ENCODE measurements at places on chromosomes 5 and 9.

GRCh38 chr9:103530934-103531333, 535.8 kb downstream of the CYLC2 start:
- DNase-seq = no peak

DNA sequence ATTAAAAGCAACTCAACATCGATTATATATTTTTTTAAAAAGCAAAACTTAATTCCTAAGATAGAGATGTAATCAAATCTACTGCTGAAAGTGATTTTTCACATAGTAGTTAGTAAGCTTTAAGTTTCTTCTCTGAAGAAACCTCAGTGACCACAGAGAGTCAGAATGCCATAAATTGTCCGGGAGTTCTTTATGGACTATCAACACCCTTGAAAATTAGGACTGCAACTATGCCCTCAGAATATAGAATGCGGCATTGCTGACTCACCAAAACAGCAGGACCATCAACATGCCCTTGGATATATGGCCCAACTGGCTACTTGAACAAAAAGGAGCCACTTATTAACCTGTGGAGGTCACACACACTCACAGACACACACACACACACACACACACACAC, 228.9 kb upstream of the SNX2 start:
- no peak for DNase-seq

DNA sequence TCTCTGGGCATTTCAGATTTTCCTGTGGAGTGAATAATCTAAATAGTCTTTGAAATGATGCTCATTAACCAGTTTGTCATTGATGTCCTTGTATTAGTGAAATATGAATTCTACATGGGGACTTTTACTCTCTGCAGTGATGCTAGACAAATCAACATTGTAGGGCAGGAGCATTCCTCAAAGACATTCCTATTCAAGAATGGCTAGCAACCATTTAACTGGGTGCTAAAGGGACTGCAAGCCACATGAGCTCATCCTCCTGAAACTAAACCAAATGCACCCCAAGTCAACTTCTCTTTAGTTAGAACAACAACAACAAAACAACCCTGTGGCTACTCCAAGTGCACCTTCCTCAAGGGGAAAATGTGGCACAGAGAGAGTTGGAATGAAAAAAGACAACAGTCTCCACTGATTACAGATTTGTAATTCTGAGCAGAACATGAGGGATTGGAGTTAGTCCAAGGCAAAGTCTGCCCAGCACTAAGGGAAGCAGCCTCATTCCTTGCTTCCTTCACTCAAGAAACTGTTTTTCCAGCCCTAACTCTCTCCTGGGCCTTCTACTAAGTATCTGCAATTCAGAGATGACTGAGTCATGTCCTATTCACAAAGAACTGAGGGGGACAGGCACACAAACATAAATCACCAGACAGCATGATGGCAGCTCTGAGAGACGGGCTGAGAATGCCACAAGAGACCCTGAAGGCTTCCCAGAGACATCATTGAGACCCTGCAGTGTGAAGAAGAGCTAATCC, 82.0 kb upstream of the WWC1 start:
- peak; percentile 57 for DNase-seq

GRCh38 chr5:14355391-14355790, 212.2 kb downstream of the TRIO start:
- no peak for DNase-seq

- DNase-seq = no peak
Observed at GRCh38 chr5:170591054-170591453, 87.2 kb downstream of the KCNIP1 start.

DNA sequence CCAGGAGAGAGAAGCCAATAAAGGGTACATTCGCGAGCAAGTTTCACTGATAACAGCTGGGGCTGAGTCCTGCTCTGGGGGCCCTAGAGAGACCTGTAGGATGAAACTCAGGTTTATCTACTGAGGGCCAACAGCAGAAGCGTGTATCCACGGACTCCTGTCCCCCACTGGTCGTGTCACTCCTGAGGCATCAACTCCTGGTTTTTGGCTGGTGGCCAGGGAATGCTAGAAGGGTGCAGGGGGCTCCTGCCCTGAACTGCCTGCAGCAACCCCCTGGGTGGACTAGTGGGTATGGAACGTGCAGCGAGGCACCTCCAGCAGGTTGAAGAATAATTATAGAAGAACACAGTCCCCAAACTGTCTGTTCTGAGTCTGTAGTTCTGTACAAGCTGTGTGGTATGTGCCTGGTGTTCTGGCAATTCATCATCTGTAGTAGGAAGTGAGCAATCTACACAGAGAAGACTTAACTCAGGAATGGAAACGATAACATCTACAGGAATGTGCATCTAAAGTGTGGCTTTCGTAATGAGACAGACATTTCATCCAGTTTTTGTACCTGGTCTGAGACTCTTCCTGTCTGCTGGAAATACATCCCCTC, 64.5 kb upstream of the GNA14 start:
- DNase-seq = peak; percentile 53

- DNase-seq = no peak
Observed at GRCh38 chr5:125275725-125276090, 529.3 kb upstream of the ZNF608 start.

DNA sequence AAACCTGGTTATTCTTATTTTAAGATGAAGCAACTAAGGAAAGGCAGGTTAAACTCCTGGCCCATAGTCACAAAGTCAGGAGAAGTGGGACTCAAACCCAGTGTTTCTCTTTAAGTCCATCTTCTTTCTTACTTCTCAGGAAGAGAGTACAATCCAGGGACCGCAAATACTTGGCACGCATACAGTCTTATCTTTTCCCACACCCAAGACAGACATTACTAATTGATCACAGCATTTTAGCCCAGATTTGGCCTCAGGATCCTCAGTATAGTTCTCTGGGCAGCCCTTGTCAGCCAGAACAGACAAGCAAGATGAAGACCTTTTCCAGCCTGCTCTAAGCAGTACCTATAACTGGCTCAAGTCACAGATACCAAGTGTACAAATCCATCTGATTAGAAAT, 125.5 kb upstream of the RAI14 start:
- DNase-seq = no peak

DNA sequence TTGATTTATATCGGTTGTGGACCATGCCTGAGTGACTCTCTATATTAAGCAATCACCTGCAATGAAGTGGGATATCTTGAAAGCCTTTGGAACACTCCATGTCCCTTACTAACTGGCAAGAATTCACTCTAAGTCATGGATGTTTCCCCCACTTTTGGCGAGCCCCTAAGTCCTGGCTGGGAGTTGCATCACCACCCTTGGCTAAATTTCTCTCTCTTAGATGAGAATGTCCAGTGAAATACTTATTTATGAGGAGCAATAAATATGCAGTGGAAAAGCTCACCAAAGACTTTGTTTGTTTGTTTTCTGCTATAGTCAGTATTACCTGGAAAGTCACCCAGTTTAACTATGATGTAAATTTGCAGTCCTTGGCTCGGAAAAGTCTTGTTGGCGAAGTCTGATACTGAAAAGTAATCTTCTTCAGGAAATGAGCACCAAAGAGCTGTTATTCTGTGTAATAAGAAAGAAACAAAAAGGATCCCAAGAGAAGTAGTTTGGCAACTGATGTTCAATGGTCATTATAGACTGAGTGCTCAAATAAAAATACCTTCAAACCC, 333.8 kb downstream of the DMRT2 start:
- no peak for DNase-seq

DNA sequence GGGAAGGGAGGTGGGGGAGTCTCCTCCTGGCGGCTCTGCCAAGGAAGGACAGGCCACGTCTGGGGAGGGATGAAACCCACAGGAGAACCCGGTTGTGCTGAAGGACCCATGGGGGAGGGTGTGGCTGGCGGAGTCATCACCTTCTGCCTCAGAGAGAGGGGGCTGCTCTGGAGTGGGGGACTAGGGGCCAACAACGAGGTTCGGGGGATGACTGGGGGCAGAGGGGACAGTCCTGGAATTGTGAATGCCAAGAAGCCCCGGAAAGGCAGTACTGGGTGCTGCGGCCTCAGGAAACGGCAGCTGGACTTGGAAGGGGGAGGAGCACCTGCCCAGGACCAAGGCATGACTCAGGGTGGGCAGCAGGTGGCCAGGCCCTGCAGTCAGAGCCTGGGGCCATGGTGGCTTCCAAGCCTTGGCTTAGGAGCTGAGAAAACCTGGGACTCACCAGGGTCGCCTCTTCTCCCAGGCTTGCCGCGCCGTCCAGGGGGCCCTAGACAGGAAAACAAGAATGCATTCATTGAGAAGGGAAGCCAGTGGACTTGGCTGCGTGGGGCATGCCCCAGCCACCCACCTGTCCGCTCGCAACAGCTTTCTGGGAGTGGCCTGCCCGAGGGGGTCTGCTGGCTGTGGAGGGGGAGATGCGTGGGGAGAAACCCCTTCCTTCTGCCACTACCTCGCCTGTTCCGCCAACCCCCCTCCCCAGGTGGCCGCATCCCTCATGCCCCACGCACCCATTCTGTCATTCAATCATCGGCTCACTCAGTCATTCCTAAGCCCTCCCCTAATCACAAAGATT, 74.0 kb upstream of the PHYKPL start:
- no peak for DNase-seq

DNA sequence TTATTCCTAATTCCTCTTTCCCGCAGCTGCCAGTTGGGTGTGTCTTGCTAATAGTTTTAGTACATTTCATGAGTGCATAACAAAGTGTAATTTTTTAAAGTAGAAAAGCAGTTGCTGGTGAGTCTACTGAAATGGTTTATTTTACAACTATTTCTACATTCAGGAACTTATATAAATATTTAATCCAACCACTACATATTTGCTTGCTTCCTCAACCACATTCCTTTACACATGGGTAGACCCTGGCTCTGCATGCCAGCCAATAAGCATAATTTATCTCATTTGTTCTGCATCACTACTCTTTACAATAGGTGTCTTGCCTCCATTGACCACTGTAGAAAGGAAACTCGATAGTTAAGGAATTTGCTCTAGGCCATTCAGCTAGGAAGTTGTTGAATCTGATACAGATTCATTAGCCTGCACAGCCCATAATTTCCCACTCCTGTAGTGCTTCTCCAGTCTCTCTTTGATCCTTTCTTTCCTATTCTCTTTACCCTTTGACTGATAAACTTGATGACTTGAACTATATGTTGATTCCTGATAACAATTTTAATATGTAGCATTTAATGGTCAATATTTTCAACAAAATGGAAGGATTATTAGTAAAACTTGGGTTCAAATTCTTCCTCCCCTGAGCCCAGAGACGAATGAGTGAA, 342.5 kb upstream of the ACTBL2 start:
- DNase-seq = peak; percentile 50

GRCh38 chr9:72464857-72465592, 56.4 kb upstream of the TMC1 start:
- DNase-seq = no peak

DNA sequence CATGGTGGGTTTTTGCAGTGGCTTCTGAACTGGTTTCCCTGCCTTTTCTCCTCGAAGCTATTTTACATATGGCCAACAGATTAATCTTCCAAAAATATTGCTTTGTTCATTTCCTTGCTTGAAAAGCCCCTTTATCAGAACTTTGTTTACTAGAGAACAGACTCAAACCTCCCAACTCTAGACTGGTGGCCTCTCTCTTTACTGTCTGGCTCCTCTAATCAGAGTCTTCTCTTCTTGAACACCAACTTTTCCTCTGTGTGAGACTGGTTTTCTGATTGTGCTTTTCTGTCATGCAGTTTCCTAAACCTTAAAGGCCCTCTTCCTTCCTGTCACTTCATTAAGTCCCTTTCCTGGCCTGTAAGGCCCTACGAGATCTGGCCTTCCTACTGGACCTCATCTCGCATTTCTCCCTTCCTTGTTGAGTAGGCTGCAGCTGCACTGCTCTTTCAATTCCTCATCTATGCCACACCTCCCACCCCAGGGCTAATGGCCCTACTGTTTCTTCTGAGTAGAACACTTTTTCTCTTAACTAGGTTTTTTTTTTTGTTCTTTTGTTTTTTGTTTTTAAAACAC, 5.7 kb downstream of the C9orf43 start:
- no peak for DNase-seq

DNA sequence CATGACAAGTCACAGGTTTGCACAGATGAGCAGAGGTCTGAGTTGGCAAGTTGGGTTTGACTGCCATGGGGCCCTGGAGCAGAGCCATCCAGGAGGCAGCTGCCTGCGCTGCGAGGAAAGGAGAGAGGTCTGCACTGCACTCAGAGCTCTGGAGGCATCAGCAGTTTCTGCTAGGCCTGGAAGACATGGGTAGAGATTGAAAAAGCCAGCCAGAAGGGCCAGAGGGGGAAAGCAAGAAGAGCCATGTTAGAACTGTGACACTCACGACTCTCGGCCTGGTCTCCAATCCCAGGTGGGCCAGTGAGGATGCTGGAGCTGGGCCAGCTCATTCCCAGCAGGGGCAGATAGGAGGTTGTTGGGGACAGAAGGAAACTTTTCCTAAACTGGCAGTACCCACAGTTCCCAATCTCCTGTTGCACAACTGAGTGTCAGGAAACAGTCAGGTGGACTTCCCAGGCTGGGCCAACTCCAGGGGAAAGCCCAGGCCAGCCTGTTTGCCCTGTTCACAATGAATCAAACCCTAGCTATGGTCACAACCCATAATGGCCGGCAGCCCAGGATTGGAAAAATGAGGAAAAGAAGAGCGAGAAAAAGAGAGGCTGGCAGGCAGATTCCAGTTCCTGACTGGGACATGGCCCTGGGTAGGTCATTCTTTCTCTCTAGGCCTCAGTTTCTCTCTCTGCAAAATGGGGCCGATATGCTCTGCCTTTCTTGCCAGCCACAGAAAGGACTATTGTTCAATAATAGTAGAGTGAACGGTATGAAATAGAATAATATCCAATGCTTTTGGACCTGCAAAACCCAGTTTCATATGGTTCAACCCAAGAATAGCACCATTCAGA, 7.8 kb upstream of the ORM1 start:
- DNase-seq = peak; percentile 11

DNA sequence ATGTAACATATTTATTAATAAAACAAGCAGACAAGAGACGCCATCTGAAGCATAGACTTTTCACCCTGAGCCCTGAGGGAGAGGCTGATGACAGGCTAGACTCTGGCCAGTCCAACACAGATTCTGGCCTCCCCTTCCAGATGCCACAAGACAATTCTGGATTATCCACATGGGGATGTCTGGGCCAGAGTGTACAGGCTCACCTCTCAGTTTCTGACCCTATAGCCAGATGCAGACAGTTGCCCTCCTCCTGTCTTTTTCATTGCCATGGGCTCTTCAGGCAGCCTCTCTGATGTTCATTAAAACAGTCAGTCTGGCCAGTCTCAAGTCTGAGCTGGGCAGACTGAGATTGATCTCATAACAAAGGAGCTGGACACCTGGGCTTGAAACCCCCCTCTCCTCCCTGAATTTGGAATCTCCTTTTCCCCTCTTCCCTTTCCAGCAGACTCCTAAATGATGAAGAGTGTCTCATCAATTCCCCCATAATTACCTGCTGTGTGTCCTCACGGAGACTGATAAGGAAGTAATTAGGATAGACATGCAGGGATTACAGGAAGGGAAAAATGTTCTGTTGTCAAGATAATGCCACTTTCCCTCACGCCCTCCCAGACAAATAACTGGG, 89.6 kb downstream of the ASTN2 start:
- no peak for DNase-seq

- no peak for DNase-seq
Observed at GRCh38 chr5:27403243-27403882, 365.0 kb upstream of the CDH9 start.
